NCI-H2107 (cell line): ENCODE measurements at places on chromosomes 4 and X.

DNA sequence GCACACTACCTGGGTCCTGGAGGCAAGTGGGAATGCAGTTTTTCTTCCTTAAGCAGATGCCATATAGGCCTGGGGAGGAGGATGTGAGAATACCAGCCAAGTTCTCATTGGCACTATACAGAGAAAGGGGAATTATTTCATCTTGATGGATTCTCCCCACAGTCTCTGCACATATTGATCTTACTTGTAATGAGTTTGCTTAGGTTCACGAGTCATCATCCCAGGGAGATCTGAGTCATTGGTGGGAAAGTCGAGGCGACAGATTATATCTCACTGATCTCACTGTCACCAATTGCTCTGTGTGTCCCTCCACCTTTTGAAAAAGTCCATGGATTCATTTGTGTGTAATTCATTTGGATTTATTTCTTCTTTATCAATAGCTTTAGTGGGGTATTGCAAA, 156.8 kb downstream of the AR start:
- DNase-seq: no peak

- DNase-seq: no peak
Observed at GRCh38 chrX:120768681-120769080, 107.0 kb downstream of the CT47B1 start.

- no peak for DNase-seq
Observed at GRCh38 chrX:107603429-107604159, 24.7 kb upstream of the PRPS1 start.

- no peak for DNase-seq
Observed at GRCh38 chr4:127118681-127119080, 514.1 kb upstream of the INTU start.

GRCh38 chr4:157818946-157819692, 353.7 kb downstream of the GASK1B start:
- no peak for DNase-seq

DNA sequence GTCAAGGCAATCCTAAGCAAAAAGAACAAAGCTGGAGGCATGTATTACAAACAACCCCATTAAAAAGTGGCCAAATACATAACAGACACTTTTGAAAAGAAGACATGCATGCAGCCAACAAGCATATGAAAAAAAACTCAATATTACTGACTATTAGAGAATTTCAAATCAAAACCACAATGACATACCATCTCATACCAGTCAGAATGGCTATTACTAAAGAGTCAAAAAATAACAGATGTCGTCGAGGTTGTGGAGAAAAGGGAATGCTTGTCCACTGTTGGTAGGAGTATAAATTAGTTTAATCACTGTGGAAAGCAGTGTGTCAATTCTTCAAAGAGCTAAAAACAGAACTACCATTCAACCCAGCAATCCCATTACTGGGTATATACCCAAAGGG, 604.6 kb upstream of the GRIA3 start:
- DNase-seq: no peak

GRCh38 chrX:43974100-43974475, 898 bp upstream of the NDP start:
- DNase-seq: no peak
